Stimulated activated CD4-positive, alpha-beta T cell treated with anti-CD3 and anti-CD28 coated beads, Interleukin-2, amount 100 ng/mL, for 24 hours (primary cell): ENCODE measurements at places on chromosomes 1 and 21.

- DNase-seq: no peak
These were observed 6.9 kb downstream of the CAMK1G start for GRCh38 chr1:209590405-209590804.

- DNase-seq: no peak
These were observed 75.8 kb upstream of the MCOLN3 start for GRCh38 chr1:85124091-85124490.

GRCh38 chr1:108691128-108691941 lies 775 bp upstream of the PRPF38B start:
- DNase-seq: no peak

DNA sequence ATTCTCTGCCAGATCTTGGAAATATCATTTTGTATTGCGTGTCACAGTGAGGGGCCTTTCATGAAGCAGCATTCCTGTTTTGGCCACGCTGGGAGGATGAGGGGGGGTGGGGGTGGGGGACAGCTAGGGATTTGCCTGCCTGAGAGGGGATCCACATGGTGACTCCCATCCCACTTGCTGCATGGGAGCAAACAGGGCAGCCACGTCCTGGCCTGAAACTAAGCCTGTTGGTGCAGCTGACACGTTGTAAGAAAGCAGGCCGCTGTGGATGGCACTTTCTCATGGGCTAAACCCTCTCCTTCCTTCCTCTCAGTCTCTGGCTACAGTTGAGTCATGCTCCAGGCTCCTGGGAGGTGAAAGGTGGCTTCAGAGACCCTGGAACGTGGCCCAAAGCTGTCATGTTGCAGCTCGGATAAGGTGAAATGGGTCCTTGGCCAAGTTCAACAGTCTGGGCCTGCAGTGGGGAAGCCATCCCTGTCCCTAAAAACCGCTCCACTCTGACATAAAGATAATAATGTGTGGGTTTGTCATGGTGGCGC lies 346.7 kb upstream of the VAMP3 start:
- DNase-seq: no peak

- no peak for DNase-seq
These were observed 36.6 kb upstream of the LCE5A start for GRCh38 chr1:152473887-152474537.

- no peak for DNase-seq
These were observed 257.5 kb downstream of the BARHL2 start for GRCh38 chr1:90459570-90459969.

GRCh38 chr1:95742591-95743089 lies 508.6 kb downstream of the RWDD3 start:
- DNase-seq: no peak

GRCh38 chr1:169387399-169387798 lies 19.4 kb downstream of the BLZF1 start:
- DNase-seq: no peak

- no peak for DNase-seq
These were observed 44.9 kb downstream of the PCSK9 start for GRCh38 chr1:55084257-55084656.

DNA sequence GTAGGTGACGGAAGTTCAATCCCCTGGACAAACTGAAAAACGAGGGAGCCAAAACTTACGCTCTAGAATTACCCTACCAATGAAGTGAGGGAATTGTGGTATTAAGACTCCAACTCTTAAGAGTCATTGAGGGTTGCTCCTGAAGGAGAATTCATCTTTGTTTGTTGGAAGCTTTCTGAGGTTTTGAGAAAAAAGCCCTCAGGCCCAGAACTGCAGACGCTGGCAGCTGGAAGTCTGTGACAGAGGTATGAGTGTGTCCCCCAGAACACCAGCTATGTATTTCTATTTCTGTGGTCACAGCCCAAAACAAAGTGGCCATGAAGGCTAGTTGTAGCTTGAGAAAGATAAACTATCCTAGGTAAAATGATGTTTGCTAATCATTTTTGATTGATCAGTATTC lies 438.8 kb upstream of the B3GALT2 start:
- DNase-seq: no peak

DNA sequence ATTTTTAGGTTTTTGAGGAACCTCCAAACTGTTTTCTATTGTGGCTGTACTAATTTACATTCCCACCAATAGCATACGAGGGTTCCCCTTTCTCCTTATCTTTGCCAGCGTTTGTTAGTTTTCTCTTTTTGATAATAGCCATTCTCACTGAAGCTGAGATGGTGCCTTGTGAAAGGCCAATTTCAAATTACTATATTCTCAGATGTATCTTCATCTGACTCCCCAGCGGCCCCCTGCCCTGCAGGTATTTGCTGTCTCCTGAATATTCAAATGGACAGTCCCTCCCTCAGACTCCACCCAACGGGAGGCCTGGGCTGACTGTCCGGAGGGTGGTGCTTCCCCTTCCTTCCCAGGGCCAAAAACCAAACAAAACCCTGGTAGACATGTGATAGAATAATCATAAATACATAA lies 33.5 kb upstream of the TARBP1 start:
- DNase-seq: no peak

DNA sequence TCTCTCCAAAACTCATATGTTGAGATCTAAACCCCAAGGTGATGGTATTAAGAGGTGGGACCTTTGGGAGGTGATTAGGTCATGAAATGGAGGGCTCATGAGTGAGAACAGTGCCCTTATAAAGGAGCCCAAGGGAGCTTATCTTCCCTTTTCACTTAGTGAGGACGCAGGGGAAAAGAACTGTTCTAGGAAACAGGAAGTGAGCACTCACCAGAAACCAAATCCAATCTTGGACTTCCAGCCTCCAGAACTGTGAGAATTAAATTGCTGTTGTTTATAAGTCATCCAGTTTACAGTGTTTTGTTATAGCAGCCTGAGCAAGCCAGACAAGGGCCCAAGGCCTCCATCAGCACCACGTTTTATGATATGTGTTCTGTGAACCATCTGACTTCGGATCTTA lies 60.3 kb upstream of the LRRC8D start:
- DNase-seq: no peak

DNA sequence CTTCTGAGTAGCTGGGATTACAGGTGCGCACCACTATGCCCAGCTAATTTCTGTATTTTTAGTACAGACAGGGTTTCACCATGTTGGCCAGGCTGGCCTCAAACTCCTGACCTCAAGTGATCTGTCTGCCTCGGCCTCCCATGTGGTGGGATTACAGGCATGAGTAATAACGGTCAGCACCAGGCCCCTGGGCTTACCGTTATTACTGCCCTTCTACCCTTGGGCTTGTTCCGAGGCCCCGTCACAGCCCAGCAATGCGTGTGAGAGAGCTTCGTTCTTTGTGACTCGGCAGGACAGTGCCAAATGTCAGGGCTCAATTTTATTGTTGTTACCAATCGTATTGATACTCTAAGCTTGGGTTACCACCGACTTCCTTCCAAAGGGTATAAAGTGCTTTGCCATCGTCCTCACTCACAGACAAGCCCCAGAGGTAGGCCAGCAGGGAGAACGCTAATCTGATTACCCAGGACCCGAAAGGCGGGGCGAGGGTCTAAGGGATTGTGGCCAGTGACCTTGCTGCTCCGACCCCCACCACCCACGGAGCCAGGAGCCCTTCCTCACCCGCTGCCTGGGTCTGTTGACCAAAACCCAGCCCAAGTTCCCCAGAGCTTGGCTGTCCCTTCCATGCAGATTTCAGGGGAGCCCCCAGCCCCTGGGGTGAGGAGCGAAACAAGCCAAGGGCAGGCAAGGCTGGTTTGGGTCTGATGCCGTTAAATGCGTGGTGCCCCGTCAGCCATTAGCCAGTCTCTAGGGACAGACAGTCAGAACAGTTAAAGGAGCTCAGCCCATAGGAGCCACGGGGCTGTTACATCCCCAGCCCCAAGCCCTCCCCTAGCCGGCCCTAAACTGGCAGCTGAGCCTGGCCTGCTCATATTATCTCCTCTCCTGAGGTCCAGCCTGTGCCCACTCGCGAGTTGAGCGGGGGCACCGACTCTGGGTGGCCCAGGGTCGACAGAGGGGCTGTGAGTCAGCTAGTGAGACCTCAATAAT lies 54.9 kb upstream of the CASZ1 start:
- DNase-seq: no peak

GRCh38 chr1:151187205-151187604 lies 2.8 kb downstream of the VPS72 start:
- no peak for DNase-seq

- DNase-seq: no peak
These were observed 24.4 kb downstream of the MCOLN2 start for GRCh38 chr1:84972377-84972987.

DNA sequence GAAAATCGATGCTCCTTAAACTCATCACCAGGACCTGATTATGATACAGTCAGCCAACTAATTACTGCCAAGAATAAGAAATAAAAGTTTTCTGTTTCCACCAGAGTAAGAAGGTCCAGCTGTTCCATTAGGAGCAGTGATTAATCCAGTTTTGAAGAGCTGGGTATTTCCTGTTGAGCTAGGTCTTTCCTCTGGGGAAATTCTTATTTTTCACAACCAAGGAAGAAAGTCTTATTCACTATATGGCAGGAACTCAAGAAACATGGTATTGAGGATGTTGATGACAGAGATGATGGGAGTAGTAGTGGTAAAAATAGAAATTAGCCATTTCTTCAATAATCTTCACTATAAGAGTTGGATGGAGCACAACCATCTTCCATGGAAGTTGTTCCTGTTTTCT lies 374.6 kb upstream of the RUNX1 start:
- no peak for DNase-seq

GRCh38 chr1:175126347-175126746 lies 58.7 kb downstream of the TNN start:
- no peak for DNase-seq

DNA sequence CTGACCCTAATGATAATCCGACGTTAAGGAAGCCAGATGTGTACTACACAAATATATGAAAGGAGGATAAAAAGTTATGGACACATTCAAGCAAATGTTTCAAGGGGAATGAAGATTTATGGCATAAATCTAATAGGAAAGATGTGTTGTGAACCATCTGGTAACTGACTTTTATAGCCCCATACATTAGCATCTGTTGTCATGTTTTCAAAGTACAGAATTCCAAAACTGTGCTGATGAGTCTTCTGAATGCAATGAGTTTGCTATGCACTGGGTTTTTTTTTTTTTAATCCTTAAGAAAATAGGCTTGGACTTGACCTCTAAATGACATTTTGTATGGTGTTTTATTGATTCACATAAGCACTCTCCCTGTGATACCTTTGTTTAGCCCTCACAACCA lies 158.5 kb upstream of the ESRRG start:
- DNase-seq: no peak
